A549 treated with DMSO at 1 μM for 4 hours (cell line): ENCODE measurements at places on chromosomes 6 and 20. TPM values are rescaled to one million over a fixed set of nuclear protein-coding genes. Genes with fewer than 3 reads are reported as not detected.

PTGIS gene
- 0.05 to 0.08 TPM in 2 of 5 replicates, not detected in the others for total RNA-seq

COL21A1 gene
- 0.56 to 1.4 TPM (median 0.68 TPM) in 5 replicates for total RNA-seq

OR12D2 gene
- not detected in 5 replicates for total RNA-seq

OR12D3 gene
- not detected in 5 replicates for total RNA-seq

RAB23 gene
- 6.1 to 10.3 TPM (median 8.4 TPM) in 5 replicates for total RNA-seq

LRRN4 gene
- total RNA-seq: 0.02 TPM in 1 of 5 replicates, not detected in the others

PRSS35 gene
- total RNA-seq: 0.05 to 0.11 TPM (median 0.09 TPM) in 4 of 5 replicates, not detected in the other

PAX1 gene
- total RNA-seq: 0.05 TPM in 1 of 5 replicates, not detected in the others

FAM110A gene
- 7.0 to 12.4 TPM (median 11.1 TPM) in 5 replicates for total RNA-seq

NR2E1 gene
- not detected in 5 replicates for total RNA-seq

PPP1R16B gene
- 0.10 to 0.12 TPM (median 0.11 TPM) in 5 replicates for total RNA-seq

METTL24 gene
- not detected in 5 replicates for total RNA-seq

TSBP1 gene
- not detected in 5 replicates for total RNA-seq

HSPA1L gene
- total RNA-seq: 1.00 to 2.0 TPM (median 1.9 TPM) in 5 replicates

PTPRA gene
- total RNA-seq: 31.2 to 39.3 TPM (median 38.3 TPM) in 5 replicates
